ENCODE measurements at places on chromosomes 7 and 10.

- peak; percentile 90 for DNase-seq
Observed at GRCh38 chr10:101939008-101939648, 95.5 kb upstream of the KCNIP2 start.

GRCh38 chr7:36931892-36932291 is 207.6 kb upstream of the AOAH start:
- DNase-seq: no peak

DNA sequence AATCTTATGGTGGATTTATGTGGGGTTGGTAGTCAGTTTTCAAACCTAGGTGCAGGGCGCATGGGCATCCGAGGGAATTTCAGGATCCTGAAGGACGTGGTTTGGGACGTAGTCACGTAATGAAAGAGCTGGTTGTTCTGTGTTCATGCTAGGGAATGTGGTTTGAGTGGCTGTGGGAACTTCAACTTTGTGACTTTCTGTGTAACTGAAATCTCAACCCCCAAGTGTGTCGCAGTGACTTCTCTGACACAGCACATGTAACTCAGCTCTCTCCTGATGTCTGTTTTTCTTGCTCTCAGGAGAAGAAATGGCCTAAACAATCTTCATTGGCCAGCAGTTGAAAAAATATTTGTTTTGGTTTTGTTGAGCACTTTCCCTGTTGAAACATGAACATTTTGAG is 199.0 kb downstream of the PTEN start:
- no peak for DNase-seq

DNA sequence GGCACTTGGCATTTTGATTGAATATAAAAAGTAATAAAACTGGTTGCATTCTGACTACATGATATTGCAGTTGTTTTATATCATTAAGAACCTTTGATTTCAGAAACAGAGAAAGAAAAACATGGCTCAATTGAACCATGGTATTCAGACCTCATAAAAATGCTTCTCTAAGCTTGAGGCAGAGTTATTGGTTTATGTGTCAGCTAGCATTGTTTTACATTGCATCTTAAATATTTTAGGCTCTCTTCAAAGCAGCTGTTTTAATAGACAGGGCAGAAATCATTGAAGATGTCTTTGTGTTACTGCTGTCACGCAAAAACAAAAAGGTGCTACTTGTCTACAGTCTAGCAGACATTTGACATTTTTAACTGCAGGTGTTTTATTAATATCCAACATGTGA is 299.2 kb downstream of the EXOC4 start:
- no peak for DNase-seq

Data from inflammatory macrophage treated with lipopolysaccharide for 1 hour (primary cell).